ENCODE measurements at places on chromosomes 6 and 20. TPM values are rescaled to one million over a fixed set of nuclear protein-coding genes. Genes with fewer than 3 reads are reported as not detected.

DNA sequence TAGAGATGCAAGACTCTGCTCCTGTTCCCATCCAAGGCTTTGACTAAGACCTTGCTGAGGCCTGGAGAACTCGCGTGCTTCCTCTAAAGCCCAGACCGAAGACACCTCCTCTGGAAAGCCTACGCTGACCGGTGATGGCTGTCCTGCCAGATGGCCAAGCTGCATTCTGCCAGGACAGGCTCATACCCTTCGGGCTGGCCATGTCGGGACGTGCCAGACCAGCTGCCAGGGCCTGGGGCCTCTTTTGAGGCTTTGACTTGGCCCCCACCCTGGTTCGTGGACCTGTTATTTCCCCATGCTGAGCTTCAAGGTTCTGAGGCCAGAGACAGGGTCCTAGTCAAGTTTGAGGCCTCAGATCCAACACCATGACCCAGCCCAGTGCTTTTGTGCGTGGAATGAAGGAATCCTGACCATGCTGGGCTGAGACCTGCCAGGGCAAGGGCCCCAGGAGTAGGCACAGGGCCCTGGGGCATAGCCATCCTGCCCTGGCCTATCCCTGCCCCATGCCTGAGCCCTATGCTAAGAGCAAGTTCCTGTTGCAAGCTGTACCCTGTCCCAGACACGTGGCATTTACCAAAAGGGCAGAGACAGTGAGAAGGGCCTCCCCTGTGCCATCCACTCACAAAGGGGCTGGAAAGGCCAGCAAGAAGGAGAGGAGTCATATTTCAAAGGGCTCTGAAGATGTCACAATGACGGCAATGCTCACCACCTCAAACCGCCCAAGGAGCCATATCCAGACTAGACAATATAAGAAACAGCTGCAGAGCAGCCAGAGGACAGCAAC lies 42.8 kb downstream of the MRPL14 start:
- no peak for DNase-seq

HLA-DPA1 gene
- polyA plus RNA-seq, result 640 TPM

DNA sequence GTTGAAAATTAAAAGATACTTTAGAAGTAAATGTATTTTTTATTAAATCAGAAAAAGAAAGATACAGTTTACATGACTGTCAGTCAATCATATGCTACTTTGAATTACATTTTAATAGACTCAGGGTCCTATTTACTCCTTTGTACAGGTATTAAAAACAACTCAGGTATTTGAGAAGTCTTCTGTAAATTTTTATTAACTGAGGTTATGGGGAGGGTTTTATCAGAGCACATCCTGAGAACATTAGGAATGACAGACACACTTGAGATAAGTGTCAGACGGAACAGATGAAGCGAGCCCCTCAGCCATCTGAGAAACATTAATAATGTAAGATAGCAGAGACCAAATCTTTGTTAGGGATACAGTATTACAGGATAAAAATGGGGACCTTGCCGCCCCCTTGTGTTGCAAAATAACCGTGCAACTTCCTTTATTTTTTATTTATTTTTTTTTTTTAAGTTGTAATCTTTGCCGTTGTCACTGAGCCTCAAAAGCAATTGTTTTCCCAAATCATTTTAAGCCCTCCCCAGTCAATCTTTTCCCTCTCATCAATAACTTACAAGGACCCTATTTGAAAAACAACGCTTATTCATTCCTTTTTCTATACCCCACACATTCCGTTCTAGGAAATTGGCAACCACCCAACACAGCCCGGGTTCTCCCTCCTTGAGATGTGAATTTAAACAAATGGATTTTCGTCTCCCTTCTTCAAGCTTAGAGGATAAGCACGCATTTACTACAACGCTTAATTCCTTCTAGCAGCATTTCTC lies 126.7 kb downstream of the BCAS1 start:
- no peak for DNase-seq

DNA sequence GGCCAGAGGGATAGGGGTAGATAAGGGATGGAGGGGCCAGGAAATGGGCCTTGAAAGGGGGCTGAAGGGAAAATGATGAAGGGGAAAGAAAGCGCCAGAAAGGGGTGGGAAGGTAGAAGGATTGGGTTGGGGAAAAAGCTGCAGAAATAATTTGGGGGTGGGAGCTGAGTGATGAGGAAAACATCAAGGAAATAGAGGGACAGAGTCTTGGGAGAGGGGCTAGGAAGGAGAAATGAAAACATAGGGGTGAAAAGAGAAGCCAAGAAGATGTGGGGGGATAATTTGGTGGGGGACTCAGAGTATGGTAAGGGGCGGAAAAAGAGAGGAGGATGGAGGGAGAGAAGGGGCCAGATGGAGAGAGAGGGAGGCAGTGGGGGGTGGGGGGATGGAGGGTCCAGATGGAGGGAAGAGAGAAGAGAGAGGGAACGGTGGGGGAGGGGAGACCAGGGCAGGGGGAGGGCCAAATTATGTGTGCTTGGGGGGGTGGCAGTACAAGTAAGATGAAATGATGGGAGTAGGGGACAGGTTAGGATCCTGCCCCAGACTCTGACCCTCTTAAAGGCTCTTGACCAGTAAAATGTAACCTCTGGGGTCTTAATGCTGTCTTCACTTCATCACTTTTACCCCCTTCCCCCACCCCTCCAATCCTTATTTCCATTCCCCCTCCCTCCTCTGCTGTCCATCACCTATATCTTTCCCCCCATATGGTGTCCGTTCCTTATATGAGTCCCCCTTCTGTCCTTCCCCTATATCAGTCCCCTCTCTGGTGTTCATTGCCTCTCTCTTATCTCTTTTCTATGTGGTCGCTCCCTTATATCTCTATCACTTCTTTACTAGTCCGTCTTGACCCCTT lies 852 bp downstream of the SYNGAP1 start:
- no peak for DNase-seq

- no peak for DNase-seq
Observed at GRCh38 chr6:84516154-84516553, 248.2 kb downstream of the TBX18 start.

KIZ gene
- 7.7 TPM for polyA plus RNA-seq

DNA sequence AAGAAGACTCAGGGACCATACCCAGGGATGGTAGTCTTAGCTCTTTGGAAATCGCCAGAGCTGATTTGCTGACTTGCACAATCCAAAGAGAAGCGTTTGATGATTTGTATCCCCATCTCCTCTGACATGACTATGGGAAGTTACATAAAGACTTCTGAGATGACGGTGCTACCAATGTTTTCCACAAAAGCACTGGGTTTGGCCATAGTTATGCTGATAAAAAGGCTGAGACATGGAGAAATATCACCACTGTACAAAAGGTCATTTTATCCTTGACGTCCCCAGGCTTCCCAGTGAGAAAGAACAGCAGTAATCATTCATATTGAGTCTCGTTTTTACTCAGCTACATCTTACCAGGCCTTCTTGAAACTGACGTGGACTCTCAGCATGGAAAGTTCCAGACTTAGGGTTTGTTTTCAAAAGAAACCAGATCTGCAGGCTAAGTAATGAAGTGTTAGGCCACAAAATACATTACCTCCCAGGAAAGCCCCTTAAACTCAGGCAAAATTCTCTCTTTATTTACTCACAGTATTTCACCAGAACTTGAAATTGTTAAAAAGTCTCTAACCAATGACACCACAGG lies 370.3 kb upstream of the JARID2 start:
- peak; percentile 89 for DNase-seq

DNA sequence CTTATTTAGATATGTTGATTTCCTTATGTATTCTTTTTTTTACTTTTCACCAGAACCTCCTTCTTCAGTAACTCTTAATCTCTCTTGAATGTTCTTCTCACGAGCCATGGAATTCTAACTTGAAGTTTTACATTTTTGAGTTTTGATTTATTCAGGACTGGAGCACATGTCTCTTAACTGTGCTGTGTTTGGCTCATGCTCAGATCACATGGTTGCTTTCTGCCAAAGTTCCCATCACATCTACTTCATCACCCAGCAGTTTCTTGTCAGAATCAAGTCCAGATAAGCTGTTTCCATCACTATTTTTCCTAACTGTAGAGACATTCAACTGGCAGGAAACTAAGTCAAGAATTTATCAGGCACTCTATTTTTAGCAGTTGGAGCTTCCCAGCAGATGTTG lies 31.7 kb downstream of the SLC35A1 start:
- DNase-seq, result no peak

DNA sequence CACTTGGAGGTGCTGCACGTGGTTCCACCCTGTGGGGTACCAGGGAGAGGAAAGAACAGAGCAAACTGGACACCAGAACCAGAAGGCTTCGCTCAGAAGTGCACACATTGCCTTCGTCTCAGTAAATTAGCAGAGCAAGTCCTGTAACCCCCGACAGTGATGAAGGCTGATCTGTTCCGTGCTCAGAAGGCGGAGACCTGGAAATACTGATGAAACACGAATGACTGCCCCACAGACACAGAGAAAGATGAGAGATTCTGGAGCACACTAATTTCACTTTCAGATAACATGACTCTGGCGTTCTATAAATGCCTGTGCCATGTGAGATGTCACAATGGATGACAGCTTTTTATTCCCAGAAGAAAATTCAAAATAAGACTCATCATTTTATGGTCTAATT lies 44.2 kb upstream of the CCR6 start:
- no peak for DNase-seq

DNA sequence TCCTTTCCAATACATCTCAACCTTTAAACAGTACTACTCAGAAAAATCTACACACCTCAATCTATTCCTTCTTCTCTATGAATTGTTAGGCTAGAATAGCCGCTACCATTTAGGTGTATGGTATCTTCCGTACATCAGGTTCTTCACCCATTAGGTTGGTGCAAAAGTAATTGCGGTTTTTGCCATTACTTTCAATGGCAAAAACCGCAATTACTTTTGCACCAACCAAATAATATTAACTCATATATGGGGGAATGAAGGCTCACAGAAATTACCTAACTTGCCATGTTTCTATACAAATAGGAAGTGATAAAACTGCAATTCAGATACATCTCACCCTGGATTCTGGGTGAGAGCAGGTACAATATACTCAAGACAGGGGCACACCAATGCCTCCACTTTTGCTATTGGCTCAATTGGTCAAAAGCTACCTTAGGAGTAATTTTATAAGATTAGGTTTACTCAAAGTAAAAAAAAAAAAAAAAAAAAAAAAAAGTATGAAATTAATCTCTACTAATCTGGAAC lies 37.7 kb upstream of the ARHGAP18 start:
- DNase-seq, result no peak

CGA gene
- polyA plus RNA-seq, result not detected

- no peak for DNase-seq
Observed at GRCh38 chr6:106783640-106784566, 154.5 kb downstream of the QRSL1 start.

DNA sequence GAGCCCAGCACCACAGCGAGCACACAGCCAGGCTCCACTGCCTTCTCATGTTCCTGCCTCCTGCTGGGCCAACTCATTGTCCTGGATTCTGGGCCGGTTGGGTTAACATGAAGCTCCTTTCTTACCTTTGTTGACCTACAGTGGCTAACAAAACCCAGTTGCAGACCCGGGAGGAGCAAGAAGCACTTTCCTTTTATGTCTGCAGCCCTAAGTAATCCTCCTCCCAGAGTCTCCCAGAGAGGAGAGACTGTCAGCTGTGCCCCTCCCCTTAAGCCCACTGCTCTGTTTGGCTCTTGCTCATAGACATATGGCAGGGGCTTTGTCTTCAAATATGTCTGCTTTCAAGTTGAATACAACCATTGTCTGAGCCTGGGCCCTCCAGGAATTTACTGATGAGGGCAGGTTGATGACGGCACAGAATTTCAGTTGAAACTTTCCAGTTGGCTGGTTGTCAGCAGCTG lies 55.2 kb downstream of the PSMB1 start:
- DNase-seq, result no peak

Measured in GM12878 (cell line).